ENCODE measurements at places on chromosomes 3 and 15.

DNA sequence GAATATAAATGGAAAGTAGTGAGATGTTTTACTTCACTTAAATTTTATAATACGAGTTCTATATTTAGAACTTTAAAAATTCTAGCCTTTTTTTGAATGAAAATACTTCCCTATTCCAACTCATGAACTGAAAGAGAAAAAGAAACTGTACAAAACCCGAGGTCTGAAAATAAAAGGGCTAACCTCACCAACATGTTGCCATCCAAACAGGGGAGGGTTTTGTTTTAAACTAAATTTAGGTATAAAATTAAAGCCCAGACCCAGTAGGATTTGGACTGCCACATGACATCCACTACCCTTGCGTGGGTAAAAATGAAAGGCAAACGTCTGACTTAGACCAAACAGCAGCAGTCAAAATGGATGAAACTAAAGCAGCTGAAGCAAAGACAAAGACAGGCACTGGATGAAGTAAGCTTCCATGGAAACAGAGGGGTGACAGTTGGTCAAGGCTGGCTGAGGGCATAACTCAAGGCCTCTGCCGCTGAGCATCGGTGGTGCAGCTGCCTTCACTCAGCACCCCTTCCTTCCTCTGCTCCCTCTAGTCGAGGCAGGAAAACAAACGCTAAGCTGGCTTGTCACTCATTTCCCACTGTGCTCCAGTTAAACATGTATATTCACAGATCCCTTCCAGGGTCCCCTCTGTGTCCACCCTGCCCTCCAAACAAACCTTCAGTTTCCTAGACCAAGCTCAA lies 58.1 kb downstream of the TM4SF4 start:
- no peak for DNase-seq

GRCh38 chr3:194312186-194312742 lies 38.9 kb downstream of the CPN2 start:
- DNase-seq = no peak

DNA sequence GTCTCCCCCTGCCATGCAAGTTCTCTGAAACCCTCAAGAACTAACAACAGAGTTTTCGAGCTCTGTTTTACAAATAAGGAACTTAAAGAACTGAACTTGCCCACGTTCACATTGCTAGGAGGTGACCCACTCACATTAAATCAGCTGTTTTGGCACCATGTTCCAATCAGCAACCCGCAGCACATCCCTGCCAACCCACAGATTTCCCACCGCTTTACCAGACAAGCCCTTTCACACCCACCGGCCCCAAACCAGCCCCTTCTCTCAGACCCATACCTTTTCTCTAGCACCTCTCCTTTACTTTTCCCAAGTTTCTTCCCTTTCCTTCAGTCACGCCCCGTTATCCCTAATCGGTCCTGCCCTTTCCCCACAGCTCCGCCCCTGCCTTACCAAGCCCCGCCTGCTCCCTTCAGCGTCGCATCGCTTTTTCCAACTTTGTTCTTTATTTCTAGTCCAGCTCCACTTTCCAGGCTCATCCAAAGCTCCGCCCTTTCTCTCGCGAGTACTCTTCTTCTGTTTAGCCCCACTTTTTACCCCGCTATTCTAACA lies 804 bp upstream of the BRPF1 start:
- DNase-seq = no peak

GRCh38 chr15:26392956-26393355 lies 379.9 kb downstream of the GABRB3 start:
- no peak for DNase-seq

- no peak for DNase-seq
Measured at GRCh38 chr3:184016169-184016570, 1.5 kb downstream of the ABCC5 start.
